ENCODE measurements at places on chromosomes 7 and 10.

- no peak for DNase-seq
These were observed 456.8 kb upstream of the NRP1 start for GRCh38 chr10:33791272-33791660.

DNA sequence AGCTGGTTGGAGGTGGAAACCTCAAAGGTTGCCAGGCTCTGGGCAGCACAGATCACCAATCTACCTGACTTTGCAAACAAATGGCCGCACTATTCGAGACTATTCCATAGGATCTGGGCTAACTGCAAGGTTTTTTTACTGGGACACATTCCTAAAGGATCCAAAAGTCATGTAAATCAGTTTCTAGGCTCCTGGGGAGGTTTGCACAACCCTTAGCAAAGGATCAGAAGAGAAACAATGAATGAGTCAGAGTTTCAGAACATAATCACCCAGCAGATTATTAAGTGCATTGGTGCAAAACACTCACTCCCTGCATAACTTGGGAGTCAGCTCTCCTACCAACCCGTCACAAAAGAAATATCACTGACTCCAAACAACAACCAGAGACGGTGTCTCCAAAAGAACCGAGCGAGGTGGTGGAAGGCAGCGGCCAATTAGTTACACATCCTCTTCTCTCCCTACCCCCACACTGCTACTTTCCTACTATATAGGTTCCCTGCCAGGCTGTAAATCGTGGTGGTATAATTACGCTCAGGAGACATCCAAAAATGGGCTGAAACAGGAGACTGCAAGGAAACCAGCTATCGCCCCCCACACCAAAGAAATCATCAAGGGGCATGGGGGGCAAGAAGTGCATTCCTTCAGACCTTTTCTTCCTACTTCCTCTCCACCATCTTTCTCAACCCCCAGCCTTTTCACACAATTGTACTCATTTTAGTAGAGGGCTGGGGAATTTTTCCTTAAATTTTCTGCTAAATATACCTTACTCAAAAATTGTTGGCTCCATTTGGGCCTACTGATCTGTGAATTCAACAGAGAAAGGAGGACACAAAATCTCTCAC, 3.2 kb downstream of the UBE2H start:
- DNase-seq = no peak

DNA sequence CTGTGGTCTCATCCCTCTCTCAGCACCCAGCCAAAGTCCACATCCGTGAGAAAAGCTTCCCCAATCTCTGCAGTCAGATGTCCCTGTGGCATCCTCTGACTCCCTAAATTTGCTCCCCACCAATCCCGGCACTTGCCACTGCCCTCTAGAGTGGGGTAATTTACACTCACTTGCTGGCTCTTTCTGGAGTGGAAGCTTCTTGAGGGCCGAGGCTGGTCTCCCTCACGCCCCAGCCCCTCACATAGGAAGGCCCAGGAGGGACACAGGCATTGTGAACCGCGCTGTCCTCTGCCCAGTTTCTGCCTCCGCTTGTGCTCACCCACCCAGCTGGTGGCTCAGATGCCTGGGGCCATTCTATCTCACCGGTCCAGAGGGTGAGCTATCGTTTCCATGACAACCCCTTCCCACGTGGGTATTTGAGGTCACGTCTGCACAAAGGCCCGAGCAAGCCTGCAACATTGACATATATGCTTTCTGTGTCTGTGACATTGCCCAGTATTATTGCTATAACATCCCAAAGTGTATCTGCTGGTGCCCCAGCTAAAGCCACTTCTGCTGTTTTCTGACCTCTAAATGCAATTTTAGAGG, 97.3 kb upstream of the CTBP2 start:
- no peak for DNase-seq

DNA sequence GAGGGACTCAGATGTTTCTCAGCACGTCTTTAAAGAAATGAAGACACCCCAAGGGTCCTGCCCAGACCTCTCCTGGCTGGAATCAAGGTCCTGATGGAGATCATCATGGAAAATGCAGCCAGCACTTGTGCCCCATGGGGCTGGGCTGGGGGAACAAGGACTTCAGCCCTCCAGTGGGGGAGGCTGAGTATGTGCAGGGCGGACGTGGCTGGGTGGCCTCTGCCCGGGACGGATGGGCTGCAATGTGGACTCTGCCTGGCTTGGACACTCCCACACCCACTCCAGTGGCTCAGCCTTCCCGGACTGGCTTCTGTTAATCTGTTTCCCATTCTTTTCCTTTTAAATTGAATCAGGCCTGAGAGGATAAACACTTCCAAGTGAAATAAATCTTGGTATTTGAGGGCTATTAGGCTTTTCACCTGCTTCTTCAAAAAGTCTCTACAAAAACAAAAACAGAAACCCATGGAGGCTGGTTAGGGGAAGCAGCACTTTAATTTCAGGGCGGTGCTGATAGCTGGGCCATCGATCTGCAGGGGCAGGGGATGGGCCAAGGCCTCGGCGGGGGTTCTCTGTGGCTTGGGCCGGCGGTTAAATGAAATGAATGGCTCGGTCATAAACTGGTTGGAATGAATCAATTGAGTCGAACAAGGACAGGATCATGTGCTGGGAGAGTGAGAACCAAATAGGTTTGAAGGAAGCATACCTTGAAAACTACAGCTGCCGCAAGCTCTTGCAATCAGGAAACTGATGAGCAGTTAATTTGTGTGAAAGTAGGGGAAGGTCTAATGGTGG, 51.4 kb downstream of the ADARB2 start:
- no peak for DNase-seq

- DNase-seq = no peak
These were observed 101.2 kb downstream of the MPP7 start for GRCh38 chr10:28201410-28202400.

- no peak for DNase-seq
These were observed 26.1 kb downstream of the INPP5A start for GRCh38 chr10:132563485-132564248.

GRCh38 chr7:139711991-139712743, 65.6 kb downstream of the HIPK2 start:
- DNase-seq = no peak

DNA sequence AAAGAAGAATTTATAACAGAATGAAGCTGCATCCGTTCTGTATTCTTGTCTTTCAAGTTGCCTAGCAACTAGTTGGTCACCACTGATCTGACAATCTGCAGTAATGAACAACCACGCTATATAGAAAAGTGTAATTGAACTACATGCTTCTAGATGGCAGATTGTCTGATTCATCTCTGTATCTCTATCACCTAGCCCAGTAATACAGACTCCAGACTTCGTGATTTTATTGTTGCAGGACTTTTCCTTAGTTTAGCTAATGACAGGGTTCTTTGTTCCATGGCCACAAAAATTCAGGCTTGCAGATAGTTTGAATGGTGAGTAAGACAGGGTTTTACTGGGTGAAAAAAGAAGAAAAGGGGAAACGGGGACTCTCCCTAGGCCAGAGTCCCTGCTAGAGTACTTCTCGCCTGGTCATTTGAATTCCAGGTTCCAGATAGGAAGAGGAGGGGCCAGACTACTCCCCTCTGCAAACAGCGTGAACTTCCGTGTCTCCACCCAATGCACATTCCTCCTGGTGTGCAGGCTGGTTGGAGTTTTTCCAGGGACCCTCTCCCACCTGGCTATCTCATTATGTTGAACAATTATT, 45.9 kb downstream of the COL1A2 start:
- DNase-seq = no peak

DNA sequence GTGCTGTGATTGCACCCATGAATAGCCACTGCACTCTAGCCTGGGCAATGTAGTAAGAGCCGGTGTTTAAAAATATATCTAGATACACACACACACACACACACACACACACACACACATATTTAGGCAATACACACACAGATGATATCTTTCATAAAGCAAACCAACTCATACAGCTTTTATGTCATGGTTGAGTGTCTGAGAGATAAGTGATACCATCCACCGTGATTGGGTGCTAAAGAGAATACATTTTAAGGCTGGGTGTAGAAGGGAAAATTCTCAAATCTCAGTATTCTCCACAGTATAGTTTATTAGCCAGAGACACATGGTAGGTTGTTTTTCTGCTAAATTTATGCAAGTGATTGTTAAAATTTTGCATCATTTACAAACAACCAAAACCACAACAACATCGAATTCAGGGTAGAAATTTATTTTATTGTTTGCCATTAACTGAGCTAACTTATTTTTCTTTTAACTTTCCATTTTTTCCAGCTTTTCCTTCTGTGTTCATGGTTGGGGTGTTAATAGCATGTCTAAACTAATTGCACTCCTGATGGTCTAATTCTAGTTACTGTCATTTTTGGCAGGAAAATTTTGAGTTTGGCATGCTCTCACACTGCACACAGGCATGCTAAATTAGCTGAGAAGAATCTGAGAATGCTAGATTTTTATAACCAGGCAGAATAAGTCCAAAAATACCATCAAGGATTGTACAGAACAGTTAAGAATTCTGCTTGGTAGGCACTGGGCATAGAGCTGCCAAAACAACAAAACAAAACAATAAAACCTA, 57.9 kb upstream of the SYPL1 start:
- DNase-seq = no peak

DNA sequence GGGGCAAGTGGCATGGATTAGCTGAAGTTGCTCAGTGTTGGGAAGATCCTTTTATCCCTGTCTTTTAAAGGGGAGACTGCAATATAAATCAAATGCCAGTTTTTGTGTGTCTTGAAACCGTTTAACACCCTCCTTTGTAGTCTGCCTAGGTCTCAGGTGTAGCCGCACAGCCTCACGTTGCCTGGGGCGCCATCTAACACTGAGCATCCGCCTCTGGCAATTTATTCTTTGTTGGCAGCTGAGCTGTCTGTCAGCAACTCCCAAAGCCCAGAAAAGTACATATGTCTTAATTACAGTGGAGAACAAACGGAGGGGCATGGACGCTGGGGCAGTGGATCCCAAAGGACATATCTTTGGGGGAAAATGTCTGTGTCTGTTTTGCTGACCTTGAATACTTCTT, 254.7 kb downstream of the STK31 start:
- DNase-seq = no peak
